ENCODE measurements at places on chromosomes 6 and 20.

DNA sequence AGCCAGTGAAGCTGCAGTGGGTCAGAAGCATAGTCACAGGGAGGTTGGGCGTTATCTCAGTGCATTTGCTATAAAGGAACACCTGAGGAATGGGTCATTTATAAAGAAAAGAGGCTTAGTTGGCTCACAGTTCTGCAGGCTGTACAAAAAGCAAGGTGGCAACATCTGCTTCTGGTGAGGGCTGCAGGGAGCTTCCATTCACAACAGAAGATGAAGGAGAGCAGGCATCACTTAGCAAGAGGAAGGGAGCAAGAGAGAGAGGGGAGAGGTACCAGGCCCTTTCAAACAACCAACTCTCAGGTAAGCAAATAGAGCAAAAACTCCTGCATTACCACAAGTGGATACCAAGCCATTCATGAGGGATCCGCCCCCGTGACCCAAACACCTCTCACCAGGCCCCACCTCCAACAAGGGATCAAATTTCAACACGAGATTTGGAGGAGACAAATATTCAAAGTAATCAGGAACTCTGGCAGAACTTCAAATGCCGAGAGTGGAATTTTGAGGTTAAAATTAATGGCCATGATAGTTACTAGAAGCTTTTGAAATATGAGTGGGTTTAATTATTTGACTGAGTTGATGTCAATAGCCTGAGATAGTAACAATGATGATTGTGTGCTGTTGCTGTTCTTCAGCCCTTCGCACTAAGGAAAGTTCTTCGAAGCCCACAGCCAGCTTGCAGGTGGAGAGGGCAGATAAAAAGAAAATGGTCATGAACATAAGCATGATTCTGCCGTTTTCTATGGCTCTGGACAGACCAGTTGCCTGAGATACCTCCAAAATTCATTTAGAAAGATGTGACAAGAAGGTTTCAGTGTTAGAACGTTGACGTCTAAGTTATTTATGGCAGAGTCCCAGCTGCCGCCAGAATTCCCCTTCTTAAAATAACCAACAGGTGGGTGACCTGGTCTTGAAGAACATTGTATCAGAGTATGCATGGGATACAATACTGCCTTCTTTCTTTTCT, 55.3 kb upstream of the ADTRP start:
- DNase-seq, result no peak

GRCh38 chr20:47568019-47568418, 66.3 kb downstream of the NCOA3 start:
- peak; percentile 30 for DNase-seq

DNA sequence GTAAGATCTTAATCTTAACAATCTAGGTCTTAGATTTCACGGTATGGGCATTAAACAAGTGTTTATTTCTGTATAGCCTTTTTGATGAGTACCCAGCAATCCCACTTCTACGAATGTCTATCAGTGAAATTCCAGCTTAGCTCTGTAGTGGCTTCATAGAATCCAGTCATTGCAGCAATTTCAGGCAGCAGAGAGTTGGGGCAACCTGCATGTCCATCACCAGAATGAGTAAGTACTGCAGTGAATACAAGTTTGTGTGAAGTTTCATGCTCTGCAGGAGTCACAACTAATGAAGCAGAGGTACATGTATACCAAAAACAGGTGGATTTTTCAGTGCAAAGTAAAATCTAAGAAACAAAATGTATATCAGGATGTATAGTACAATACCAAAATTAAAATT, 151.7 kb downstream of the OR2B2 start:
- no peak for DNase-seq

DNA sequence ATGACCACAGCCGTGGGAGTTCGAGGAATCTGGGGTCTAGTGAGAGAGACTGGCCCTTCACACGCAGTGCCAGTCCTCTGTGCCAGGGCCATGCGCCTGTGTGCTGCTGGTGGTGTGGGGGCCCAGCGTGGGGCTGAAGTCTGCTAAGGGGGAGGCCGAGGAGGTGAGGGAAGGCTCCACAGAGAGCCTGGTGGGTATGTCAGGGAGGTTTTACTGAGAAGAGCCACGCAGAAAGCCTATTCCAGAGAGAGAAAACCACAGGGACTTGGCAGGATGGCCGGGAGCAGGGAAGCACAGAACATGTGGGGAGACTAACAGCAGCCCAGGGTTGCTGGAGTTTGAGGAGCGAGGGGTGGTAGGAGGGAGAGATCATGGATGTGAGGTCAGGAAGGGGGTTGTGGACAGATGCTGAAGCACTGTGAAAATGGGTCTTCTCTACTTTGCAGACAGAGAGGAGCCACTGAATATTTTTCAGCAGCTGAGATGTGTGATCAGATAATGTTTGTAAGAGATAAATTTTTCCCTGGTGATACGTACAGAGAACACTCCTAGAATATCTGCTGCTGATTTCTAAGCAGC, 35.3 kb downstream of the DUSP22 start:
- DNase-seq, result no peak

- DNase-seq, result peak; percentile 40
These were observed 20.6 kb downstream of the PPP1R16B start for GRCh38 chr20:38825901-38826625.

DNA sequence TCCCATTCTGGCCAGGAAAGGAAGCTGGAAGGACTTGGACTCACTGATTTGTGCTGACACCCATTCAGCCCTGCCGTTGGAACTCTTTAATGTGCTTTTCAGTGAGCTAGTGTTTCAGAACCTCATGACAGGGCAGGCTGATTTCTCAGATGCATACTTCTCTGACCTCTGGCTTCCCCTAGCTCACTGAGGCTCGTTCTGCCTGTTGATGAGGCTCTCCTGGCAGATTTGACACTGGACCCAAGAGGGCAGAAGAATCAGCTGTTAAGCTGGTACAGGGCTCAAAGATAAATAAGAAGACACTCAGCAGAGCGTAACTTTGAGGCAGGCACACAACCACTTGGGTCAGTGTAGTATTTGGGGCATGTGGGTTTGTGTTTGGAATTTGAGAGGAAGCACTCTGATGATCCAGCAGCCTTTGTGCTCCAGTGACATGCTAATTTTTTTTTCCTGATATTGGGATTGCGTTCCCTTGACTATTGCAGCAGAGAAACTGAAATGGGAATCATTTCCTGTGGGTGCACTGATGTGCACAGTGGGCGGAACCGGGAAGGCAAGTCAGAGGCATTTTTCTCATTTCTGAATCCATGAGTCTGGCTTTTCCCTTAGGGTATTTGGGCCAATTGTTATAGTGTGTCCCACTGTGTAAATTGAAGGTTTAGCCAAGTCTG, 80.2 kb downstream of the CARMIL1 start:
- no peak for DNase-seq

DNA sequence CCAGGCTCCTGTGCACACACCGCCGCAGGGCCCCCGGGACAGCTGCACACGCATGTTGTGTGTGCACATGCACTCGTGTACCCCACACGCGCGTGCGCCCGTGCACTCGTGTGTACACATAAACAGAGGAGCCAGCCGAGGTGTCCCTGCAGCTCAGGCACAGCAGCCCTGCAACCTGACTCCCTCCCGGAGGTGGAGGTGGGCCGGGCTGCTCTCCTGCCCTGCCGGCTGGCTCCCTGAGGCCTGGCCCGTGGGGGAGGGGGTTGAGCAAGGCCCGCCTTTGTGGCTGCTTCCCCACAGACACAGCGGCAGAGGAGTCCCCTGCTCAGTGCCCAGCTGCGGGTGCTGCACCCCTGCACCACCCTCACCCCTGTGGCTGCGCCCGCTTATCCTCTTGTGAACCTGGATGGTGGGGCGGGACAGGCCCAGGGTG, 624 bp downstream of the RBBP8NL start:
- no peak for DNase-seq

GRCh38 chr6:71420693-71421328, 132.2 kb downstream of the OGFRL1 start:
- no peak for DNase-seq

GRCh38 chr6:39411465-39411864, 89.0 kb upstream of the KCNK16 start:
- no peak for DNase-seq

DNA sequence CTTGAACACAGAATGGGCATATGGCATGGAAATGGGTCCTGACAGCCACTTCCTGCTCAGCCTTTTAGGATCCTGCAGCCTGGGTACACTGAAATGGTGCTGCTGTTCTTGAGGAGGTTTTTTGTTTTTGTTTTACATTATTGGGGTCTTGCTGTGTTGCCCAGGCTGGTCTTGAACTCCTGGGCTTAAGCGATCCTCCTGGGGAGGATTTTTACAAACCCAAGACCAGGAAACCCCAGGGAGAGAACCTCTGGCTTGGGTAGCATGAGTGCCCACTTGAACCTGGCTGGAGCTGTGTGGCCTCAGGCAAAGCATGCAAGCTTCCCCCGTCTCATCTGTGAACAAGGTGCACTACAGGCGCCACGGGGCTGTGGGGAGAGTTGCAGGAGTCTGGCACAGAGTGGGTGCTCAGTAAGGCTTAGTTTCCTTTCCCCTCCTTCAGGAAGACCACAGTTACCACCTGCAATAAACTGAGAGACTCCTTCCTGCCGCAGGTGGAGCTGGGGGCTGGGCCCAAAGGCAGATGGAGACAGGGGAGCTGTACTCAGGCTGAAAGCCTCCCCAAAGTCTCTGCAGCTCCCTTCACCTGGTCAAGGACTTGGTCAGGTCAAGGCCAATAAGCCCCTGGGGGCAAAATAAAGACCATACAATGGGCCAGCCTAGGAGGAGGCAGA, 1.8 kb downstream of the SLA2 start:
- DNase-seq, result no peak

GRCh38 chr6:169604076-169604475, 97.8 kb downstream of the WDR27 start:
- no peak for DNase-seq

DNA sequence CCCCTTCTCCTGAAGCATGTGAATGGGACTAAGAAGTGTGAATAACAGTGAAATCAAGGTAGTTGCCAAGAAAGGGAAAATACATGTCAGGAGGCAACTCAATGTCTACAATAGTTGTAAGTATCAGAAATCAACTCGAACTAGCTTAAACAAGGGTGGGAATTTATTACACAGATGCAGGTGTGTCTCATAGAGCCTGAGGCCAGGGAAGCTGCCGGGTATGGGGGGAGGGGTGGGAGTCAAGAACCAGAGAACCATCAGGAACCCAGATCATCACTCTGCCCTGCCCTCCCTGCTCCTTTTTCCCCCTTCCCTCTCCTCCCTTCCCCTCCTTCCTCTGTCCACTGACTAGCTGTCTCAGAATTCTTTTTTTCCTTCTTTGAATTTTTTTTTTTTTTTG, 34.9 kb upstream of the BMP6 start:
- no peak for DNase-seq

- no peak for DNase-seq
These were observed 543.6 kb upstream of the CITED2 start for GRCh38 chr6:139917951-139918630.

DNA sequence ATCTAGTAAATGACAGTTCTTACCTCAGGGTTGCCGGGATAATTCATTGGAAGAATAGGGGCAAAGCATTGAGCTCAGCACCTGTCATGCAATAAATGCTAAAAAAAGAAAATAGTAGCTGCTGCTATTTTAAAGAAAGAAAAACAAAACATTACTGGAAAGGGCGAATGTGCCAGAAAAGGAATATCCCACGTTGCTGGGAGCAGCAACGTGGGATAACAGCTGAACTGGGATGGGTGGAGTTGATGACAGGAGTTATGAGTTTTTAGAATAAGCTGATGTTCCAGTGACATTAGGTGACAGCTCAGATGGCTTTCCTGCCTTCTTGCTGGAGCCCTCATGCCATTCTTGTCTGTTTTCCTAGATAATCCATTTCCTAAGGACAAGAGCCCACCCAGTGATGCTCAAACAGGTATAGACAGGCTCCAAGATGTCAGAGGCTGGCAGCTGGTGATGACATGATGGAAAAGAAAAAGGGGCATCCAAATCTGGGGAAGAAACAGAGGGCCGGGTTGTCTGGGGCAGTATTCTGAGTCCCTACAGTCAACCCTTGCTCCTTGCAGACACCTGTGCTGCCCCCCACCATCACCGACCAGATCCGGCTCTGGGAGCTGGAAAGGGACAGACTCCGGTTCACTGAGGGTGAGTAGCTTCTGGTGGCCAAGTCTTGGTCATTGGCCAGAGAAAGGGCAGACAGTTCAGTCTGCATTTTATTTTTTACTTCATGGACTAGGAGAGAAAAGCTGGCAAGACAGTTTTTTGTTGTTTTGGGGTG, 1.1 kb upstream of the VARS2 start:
- no peak for DNase-seq

DNA sequence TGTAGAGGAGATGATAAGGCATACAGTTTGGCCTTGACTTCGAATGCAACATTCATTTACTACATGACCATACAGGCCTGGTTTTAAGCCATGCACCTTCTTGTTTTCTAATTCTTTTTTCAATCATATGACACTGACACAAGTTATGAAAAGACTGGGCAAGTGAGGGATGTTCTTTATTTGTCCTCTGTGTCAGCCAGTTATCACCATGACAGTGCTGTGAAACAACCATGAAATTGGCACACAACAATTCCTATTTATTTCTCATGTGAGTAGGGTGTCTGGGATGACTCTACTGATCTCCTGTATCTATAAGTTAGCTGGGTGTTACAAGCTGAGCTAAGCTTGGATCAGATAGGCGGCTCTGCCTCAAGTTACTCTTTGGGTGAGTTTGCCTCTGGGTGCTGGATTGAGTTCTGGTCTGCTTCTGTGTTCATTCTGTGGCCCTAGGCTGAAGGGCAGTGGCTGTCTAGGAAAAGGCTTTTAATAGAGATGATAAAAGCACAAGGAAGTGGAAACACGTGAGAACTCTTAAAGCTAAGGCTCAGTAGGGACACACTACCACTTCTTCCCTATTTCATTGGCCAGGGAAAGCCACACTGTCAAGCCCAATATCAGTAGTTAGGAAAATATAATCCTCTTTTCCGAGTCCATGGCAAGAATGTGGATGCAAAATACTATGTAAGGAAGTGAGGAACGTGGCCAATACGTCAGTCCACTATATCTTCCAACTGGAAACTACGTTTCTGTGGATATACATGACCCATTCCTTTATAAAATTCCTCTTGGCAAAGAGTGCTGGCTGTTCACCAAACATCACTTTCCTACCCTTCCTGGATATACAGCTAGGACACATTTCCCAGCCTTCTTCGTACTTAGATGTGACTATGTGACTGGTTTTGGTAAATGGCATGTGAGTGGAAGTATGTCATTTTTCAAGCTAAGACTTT, 126.2 kb upstream of the RNF24 start:
- DNase-seq, result no peak

DNA sequence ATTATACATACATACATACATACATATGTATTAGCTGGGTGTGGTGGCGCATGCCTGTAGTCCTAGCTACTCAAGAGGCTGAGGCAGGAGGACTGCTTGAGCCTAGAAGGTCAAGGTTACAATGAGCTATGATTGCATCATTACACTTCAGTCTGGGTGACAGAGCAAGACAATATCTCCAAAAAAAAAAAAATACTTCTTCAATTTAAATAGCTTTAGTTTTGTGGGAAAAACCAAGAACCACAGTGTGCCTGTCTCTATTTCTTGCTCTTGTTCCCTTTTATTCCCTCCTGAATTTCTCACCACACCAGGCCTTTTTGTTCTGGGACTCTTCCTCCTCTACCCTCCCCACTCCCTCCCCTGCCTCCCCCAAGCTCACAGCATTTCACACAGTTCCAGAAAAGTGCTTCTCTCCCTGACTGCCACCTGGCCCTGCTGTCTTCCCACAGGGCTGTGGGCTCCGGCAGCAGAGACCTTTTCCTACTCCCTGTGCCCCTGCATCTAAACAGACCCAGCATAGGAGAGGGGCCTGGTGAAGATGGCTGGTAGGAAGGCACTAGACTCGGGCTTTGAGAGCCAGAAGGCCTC, 1.3 kb downstream of the C20orf203 start:
- DNase-seq, result no peak

Measured in NCI-H187 (cell line).